ENCODE measurements at places on chromosomes 7 and 10. TPM values are rescaled to one million over a fixed set of nuclear protein-coding genes. Genes with fewer than 3 reads are reported as not detected.

DNA sequence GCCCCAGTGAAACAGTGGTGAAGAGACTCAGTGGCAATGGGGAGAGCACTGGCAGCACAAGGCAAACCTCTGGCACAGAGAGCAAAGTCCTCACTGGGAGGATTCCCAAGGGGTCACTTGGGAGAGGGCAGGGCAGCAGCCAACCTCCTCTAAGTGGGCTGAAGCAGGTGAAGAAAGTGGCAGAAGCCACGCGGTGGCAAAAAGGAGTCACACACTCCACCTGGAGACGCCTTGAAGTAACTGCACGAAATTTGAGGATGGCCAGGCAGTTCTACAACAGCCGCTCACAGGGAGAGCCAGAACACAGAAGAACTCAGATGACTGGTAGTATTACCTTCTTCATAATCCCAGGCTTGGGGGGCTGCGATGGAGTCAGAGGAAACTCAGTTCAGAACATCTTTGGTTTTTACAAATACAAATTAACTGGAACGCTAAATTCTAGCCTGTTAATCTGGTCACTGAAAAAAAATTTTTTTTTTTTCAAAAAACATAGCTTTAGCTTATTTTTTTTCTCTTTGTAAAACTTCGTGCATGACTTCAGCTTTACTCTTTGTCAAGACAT lies 574 bp upstream of the IL6 start:
- peak; percentile 70 for DNase-seq

DNA sequence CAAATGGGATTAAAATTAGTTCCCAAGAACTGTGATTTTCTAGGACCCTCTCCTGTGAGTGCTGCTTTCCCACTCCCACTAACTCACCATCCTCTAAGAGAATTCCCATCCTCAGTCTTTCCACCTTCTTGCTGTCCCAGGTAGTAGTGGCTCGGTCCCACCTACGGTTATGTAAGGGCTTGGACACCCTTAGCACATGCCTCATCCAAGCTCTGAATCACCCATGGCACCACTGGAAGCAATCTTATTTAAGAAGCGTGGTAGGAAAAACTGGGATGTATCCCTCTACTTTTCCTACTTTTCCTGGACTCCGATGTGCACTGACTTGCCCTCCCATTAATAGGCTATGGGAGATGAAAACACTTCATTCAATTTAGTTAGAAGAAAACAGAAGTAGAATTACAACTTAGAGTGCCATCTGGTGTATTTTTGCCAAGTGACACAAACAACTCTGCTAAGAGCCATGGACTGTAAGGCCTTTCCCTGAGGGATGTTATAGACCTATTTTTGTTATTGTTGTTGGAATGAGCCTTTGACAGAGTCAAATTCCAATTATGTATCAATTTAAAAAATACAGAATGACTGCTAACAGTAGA lies 13.7 kb upstream of the ANKRD22 start:
- DNase-seq: no peak

DNA sequence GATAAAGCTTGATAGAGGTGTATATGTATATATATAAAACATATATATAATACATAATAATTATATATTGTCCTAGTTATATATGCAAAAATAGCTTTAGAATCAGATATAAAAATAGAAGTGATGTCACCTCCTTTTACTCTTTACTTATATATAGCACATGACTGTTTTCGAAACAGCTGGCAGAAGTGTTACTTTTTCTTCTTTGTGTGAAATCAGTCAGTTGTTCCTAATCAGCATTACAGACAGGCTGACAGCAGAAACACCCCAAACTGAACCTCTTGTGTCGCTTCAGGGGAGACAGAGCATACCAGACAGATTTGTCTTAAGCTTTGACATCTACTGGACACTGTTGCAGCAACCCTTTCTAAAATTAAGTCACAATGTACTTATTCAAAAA lies 684.9 kb upstream of the CELF2 start:
- no peak for DNase-seq

DNA sequence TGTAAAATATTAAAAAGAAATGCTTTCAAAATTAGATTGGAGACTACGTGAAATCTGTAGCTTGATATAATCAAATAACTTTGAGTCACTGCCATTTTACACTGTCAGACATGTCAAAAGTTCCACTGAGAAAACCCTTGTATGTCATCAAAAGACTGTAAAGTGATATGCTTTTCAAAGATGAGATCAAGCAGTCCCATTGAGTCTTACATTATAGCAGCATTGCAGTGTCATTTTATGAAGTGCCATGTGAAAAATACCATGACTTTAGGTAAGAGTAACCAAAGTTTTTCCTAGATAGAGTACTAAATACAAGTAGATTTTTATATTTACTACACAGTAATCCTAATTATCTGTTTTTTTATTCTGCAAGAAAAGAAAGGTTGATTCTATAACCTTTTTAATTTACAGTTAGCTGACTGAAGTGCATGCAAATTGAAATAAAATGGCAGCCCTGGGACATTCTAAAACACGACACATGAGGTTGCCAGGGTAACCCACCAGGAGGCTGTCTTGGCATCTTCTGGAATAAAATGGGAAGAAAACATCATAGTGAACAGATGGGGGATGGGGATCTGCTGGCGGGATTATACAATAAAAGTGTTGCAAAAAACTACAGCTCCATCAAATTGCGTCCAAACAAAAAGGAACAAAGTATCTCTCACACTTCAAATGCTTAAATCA lies 91.3 kb upstream of the TMEM106B start:
- no peak for DNase-seq

- DNase-seq: peak; percentile 80
Observed at GRCh38 chr10:72274730-72275350, 1.1 kb downstream of the DDIT4 start.

DNA sequence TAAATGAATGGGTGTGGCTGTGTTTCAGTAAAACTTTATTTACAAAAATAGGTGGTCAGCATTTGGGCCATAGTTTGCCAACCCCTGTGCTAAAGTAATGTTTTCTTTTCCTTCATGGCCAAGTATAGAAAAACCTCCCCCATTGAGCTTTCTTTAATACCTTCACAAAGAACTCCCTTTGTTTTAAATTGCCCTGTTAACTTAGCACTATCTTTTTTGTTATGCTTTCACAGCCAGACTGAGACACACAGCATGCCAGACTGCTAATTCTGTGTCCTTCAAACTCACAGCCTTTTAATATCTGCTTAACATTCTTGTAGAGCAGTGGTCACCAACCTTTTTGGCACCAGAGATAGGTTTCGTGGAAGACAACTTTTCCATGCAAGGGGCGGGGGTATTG lies 78.0 kb downstream of the GFRA1 start:
- no peak for DNase-seq

DNA sequence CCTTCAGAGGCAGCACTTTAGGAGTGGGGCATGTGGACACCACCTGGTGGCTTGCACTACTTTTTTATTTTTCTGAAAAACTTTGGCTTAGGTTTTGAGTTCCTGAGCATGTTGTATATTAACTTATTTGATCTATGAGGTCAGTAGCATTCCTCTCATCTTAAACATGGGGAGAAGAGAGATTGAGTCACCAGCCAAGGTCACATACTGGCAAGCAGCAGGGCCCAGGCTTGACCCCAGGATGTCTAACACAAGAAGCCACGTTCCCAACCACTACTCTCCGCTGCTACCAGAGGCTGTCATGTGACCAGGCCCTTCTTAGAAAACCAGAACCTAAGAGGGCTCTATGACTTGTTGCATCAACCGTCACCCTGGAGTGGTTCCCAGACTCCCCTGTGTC lies 210.3 kb upstream of the GPR26 start:
- no peak for DNase-seq

GRCh38 chr10:73357166-73357565 lies 1.5 kb downstream of the CFAP70 start:
- no peak for DNase-seq

DNA sequence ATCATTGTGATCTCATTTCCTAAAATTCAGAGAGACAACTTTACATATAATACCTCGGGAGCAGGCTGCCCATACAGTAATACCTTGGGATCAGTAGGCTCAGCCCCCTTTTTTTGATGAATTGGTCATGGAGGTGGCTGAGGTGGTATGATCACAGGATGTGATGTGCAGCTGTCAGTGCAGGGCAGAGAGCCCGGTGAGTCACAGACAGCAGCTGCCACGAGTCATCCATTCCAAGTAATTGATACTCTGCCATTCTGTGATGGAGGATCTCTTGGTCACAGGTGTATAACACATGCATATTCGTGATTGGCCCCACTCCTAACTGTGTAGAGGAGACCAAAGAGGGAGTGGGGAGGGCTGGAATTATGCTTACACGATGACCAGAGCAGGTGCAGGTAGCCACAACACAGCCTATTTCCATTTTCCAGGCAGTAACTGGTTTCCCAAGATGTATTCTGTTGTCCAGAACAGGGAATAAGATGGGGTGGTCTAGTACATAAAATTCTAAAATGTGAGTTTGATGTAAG lies 14.1 kb downstream of the NRCAM start:
- DNase-seq: no peak

GRCh38 chr10:61921143-61921542 lies 19.6 kb downstream of the ARID5B start:
- no peak for DNase-seq

C10orf62 gene
- not detected for total RNA-seq

GARIN1A gene
- 0.25 TPM for total RNA-seq

PDK4 gene
- total RNA-seq: not detected

VENTX gene
- not detected for total RNA-seq

Data from activated CD4-positive, alpha-beta memory T cell treated with anti-CD3 and anti-CD28 coated beads, Interleukin-2, amount 10 ng/mL, durations not matched to agents 7 days and 5 days (primary cell).